ENCODE measurements at places on chromosomes 6 and 20.

DNA sequence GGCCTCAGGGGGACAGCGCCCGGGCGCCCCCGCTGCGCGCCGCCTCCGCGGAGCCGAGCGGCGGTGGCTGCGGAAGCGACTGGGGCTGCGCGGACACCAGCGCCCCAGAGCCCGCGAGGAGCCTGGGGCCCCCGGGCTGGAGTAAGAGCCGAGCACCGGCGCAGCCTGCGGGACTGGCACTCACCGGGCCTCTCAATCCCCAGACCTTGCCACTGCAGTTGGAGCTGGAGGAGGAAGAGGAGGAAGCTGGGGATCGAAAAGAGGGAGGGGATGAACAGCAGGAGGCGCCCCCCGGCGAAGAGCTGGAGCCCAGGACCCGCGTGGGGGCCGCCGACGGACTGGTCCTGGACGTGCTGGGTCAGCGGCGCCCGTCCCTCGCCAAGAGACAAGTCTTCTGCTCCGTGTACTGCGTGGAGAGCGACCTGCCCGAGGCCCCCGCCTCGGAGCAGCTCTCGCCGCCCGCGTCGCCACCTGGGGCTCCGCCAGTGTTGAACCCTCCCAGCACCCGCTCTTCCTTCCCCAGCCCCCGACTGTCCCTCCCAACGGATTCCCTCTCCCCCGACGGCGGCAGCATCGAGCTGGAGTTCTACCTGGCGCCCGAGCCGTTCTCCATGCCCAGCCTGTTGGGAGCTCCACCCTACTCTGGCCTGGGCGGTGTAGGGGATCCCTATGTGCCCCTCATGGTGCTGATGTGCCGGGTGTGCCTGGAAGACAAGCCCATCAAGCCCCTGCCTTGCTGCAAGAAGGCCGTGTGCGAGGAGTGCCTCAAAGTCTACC, 590 bp downstream of the RNF217 start:
- DNase-seq: peak; percentile 19

- no peak for DNase-seq
Observed at GRCh38 chr6:143564484-143565017, 53.0 kb upstream of the FUCA2 start.

DNA sequence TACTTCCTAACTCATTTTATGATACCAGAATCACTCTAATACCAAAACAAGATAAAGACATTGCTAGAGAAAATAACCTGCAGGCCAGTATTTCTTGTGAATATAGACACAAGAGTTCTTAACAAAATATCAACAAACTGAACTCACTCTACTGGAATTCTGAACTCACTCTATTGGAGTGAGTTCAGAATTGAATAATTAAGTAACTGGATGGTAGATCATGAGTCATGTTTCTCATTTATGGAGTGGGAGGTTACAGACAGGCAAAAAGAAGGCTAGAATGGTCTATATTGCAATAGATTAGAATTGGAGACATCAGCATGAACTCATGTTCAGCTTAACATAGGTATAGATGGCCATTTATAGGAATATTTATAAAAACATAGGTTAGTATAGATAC, 26.6 kb upstream of the C6orf58 start:
- no peak for DNase-seq

- DNase-seq: no peak
Observed at GRCh38 chr20:19073584-19074218, 138.7 kb upstream of the SLC24A3 start.

GRCh38 chr20:20014659-20015058, 2.5 kb upstream of the NAA20 start:
- DNase-seq: no peak

- DNase-seq: no peak
Observed at GRCh38 chr6:109488001-109488400, 5.0 kb upstream of the ZBTB24 start.

GRCh38 chr6:103799971-103800670, 1059.6 kb downstream of the HACE1 start:
- DNase-seq: no peak

- DNase-seq: no peak
Observed at GRCh38 chr6:130997061-130997753, 65.8 kb downstream of the EPB41L2 start.

- no peak for DNase-seq
Observed at GRCh38 chr6:21227486-21227885, 366.1 kb upstream of the SOX4 start.

DNA sequence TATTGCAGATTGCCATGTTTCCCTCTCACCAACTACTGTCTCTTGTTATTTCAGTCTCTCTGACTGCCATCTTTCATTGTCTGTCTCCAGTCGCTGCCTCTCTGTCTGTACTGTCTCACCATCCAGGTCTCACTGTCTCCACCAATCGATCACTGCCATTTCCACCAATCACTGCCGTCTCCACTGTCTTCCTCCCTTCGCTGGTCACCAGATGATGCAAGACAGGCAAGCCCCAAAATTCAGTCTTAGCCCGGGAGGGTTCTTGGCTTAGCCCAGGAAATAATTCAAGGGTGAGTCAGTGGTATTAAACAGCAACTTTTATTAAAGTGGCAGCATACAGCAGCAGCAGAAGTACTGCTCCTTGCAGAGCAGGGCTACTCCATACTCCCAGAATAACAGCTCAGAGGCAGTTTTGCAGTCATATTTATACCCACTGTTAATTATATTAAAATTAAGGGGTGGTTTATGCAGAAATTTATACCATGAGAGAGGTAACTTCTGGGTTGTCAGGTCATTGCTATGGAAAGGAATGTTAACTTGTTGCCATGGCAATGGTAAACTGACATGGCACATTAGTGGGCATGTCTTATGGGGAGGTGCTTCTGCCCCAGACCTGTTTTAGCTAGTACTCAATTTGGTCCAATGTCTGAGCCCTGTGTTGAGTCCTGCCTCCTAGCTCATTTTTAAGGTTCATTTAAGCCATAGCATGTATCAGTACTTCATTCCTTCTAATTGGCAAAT, 23.0 kb upstream of the ECHDC1 start:
- DNase-seq: no peak

DNA sequence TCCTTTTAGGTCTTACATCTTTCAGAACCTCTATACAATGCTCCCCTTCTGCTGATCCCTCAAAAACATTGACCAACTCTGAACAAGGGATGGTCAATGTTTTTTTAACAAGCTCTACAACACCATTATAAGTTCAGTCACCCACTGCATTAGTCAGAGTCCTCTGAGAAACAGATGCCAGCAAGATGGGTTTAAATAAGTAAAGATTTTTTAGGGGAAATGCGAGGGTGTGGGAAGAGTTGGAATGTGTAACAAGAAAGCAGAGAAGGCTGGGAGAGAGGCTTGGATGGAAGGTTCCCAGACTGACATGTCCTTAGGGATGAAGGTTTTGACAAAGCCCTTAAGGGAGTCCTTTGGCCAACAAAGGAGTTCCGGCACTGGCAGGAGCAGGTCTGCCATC, 478.3 kb downstream of the FRK start:
- no peak for DNase-seq

DNA sequence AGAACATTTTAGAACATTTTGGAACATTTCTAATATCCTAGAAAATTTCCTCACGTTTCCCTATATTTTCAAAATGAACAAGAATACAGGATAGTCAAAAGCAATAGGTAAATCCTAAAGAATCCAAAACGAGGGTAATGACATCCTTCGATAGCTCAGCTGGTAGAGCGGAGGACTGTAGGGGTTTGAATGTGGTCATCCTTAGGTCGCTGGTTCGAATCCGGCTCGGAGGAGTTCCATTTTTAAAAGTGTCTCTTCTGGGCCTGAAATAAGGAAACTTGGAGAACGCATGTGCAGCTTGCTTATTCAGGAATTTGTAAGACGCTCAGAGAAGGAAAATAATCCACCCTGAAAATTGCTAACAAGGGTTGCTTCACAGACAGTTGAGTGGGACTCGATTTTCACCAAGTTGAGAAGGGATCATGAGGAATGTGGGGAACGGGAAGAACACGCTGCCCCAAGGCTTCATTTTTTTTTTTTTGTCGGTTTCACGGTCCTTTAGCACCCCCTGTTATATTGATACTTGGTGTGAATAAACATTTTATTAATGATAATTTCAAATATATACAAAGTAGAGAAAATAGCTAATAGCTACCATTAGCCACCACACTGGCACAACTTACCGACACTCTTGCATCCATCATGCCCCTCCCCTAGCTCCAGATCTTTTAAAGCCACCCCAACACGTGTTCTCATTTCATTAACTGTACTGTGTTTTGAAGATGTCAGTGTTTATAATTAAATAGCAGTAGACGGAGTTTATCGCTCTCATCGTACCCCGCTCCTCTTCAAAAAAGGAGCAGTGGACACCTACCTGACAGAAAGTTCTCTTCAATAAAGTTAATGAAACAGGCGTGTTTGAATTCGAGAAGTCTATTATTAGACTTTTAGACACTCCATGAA, 1.8 kb upstream of the ABT1 start:
- no peak for DNase-seq

GRCh38 chr6:146352163-146352562, 191.5 kb upstream of the RAB32 start:
- DNase-seq: no peak

DNA sequence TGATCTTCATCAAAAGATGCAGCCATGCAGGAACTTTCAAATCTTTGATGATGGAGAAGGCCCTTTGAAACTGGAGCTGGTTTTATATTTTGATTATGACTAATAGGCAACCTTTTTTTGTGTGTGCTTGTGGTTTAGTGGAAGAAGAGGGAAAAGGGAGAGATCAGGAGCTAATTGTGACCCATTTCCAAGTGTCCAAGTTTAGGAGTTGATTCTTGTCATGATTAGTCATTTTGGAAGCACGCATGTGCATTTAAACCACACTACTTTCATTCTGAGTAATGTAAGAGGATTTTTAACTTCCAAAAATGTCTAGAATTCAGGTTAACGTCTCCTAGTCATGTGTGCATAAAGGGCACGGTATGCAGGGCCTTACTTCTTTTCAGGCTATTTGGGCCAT, 3.5 kb downstream of the FOXO3 start:
- DNase-seq: no peak

DNA sequence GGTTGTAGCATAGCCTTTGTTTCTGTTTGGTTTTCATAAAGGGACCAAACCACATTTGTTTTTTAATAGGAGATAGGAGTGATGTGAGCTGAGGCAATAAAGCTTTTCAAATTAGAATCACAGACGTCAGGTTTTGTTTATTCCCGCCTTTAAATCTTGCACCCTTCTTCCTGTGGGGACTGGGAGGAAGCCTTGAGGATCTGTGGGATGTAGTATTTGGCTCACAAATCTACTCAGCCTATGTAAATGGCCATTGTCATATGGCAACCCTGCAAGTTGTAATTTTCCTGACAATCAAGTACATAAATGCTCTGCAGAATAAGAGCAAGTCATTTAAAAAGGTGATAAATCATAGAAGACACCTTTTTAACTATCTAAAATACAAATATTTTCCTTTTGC, 110.4 kb downstream of the ADGRG6 start:
- no peak for DNase-seq

GRCh38 chr6:157884756-157885155, 61.7 kb downstream of the SNX9 start:
- DNase-seq: no peak

DNA sequence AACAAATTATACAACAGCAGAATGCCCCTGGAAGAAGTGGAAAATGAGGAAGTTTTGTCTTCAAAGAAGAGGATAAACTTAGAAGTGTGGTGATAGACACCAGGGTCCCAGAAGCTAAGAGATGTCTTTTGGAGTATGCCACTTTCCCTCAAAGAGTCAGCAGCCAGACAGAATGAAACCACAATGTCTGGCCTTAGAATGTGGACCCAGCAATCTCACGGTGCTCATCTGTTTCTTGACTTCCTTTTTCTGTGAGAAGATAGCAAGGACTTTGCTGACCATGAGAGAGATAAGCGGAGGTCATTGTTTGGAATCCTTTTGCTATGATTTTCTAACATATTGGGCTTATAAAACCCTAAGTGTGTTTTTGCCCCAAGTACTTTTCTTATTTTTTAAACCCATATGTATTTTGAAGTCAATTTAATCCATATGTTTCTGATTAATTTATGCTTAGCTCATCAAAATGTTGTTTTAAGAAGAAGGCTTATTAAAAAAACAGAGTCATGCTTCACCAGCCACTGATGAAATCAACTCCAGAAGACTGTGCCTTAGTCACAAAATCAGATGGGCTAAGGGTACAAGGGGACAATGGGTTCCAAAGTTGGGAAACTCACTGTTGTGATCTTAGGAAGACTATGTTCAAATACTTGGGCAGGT, 451.2 kb upstream of the JAG1 start:
- no peak for DNase-seq

- no peak for DNase-seq
Observed at GRCh38 chr6:169932491-169932890, 181.1 kb downstream of the ERMARD start.

GRCh38 chr20:8562356-8562755, 430.3 kb downstream of the PLCB1 start:
- DNase-seq: no peak

DNA sequence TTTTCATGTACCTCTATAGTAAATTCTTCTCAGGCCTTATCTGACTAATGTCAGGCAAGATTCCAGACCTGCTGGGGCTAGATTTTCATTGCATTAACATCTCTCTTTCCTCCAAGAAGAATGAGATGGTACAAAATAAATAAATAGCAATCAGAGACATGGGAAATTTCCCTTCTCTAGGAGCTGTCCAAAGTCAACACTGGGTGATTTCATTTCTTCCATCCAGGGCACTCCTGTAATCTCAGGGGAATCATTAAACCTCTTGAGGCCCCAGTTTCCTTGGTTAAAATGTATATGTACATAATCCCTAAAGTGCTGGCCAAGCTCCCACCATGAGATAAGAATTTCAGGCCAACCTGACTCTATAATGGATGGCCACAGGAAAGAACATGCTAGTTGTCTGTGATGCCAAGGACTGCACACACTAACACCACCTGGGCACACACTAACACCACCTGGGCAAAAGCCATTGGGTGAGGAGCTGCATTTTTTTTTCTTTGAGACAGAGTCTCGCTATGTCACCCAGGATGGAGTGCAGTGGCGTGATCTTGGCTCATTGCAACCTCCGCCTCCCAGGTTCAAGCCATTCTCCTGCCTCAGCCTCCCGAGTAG, 912 bp downstream of the IL17F start:
- peak; percentile 22 for DNase-seq

GRCh38 chr20:37308086-37309050, 18.9 kb downstream of the MANBAL start:
- no peak for DNase-seq

DNA sequence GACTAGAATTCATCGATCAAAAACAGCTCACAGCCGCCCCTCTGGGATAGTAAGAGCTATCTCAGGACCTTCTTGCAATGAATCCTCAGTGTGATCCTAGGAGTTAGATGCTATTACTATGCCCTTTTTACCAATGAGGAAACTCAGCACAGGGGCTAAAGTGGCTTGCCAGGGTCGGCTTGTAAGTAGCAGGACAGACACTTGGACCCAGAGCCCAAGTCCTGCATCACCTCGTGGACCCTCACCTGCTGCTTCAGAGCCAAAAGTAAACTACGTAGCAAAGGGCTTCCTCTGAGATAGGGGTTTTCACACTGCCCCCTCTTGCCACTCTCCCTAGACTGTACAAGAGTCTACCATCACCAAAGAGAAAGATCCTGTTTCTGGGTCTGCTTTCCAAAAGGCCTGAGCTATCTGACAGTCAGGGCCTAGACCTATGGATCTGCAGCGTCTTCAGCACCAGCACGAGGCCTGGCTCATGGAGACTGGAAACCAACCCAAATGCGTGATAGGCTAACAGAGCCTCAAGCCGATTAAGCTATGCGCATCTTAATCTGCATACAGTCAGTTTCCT, 172.3 kb downstream of the ANKRD60 start:
- DNase-seq: no peak
